ENCODE measurements at places on chromosomes 6 and 20. TPM values are rescaled to one million over a fixed set of nuclear protein-coding genes. Genes with fewer than 3 reads are reported as not detected.
A peak's percentile ranks its signal among the peaks of the same experiment; 100 is the strongest.

The KCNK16 gene
- not detected for total RNA-seq

The HEY2 gene
- not detected for total RNA-seq

DNA sequence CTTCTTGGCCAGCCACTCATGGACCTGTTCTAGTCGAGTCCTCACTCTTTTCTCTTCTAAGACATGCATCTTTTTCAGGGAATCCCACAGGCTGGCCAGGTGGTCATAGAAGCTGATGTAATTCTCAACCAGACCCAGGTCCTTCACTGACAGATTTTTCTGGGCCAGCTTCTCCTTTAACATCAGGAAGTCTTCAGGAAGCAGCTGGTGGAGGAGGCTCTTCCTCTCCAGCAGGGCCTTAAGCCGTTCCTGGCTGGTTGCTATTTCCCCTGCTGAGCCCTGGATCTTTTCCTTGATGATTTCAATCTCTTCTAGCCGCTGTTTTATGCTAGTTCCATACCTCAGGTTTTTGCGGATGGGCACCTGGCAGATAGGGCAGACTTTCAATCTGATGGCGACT lies 28.6 kb downstream of the DDX27 start:
- DNase-seq: no peak

DNA sequence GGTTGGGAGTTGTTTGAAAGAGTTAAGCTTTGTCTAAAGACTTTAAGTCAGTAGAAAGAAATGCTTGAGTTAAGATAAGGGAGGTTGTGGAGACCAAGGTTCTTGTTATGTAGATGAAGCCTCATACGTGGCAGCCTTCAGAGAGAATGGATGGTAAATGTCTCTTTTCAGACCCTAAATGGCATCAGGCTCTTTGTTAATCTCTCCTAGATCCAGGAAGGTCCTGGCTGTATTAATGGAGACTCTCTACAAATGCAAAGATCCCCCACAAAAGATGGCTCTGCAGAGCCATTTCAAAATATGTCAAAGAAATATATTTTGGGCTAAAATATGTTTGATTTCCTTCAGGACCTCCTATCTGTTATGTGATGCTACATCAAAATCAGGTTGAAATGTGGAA lies 161.6 kb downstream of the ADAT2 start:
- no peak for DNase-seq

The BACH2 gene
- 1.3 TPM for total RNA-seq

GRCh38 chr6:15033850-15034203 lies 212.0 kb upstream of the JARID2 start:
- DNase-seq: no peak

DNA sequence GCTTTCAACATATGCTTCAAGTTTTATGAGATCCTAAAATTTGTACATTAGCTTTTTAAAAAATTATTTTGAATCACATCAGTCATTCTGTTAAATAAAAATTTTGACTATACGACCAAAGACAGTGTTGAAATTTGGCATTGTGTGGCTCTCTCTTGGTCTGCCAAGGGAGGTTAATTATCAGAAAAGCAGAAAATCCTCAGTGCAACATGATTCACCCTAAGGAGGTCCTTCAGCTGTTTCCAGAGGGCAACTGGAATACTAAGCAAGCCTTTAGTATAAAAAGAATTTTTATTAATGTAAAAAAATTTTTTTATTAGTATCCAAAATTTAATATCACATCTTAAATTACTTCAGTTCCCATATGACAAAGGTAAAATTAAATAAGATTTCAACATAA lies 23.1 kb upstream of the TMEM244 start:
- DNase-seq: no peak

GRCh38 chr20:58069207-58069606 lies 159.2 kb downstream of the ANKRD60 start:
- DNase-seq: no peak

DNA sequence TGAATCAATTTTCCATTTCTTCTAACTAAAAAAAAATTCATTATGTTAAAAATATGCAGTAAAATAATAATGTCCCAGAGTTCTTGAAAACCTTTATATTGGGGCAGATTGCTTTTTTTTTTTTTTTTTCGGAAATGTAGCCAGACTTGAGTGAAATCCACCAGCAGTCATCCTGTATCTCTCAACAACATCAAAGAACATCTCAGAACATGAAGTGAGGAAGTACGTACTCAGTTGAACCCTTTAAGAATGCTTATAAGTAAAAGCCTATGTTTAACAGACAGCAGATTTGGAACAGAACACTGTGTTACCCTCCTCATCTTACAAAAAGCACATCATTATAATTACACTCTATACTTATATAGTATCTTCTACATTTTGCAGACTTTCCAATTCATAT lies 51.0 kb upstream of the SUPT3H start:
- no peak for DNase-seq

DNA sequence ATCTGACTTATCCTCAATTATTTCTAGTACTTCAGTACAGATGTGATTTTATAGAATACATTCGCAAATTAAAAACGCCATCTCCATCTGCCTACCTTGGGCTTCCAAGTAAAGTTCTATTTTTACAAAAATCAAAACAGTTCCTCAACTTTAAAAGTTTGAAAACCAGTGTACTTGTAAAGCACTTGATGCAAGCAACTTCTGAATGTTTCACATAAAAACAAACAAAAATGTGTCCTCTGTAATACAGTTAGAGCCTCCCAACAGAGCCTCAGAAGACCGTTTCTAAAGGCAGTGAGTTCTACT lies 384 bp upstream of the MANEA start:
- peak; percentile 6 for DNase-seq

The HLA-DPA1 gene
- not detected for total RNA-seq

- no peak for DNase-seq
These were observed 76.0 kb downstream of the SRC start for GRCh38 chr20:37421988-37422387.

GRCh38 chr20:38804682-38805501 lies 605 bp upstream of the PPP1R16B start:
- no peak for DNase-seq

- no peak for DNase-seq
These were observed 82.5 kb upstream of the BHLHE23 start for GRCh38 chr20:63089051-63089907.

DNA sequence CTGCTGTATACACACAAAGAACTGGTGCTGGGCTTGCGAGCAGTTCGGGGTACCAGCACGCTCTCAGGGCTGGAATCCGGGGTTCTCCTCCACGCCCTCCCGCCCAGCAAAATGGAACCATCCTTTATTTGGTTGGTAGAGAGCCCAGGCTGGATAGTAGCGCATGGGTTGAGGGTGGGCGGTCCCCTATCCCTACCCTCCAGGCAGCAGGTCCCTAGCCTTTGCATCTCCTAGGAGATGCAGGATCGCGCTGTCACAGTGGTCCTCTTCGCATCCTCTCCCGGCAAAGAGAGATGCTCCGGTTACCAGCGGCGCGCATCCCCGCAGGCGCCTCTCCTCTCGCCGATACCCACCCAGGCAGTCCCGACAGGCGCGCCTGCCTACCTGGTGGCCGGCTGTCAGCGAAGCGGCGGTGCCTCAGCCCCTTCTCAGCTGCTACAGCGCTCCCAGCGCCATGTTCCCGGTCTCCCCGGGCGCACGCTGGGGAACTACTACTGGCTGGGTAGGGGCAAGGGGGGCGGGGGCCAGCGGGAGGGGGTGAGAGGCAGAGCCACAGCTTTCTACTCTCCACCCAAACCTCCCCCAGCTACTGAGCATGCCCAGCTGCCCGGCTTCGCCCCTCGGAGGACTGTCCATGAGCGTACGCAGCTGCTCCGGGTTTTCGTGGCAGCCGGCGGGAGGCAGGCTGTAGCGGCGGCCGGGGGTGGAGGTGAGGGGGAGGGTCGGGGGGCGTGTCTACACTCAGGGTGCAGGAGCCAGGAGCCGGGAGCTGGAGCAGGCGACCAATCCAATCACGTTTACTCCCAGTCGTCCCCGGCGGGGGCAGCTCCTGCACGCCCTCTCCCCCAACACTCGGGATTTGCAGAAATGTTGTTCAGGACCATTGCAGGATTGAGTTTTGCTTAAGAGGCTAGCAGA lies at the start of gene PAK5:
PAK5 (minus strand) TSS at position 699 of the 918 bp plus-strand sequence. CDS start 194,748 bp downstream, outside the sequence.
- peak; percentile 15 for DNase-seq

The MAS1 gene
- not detected for total RNA-seq

GRCh38 chr6:166106076-166106686 lies 61.5 kb downstream of the TBXT start:
- DNase-seq: peak; percentile 71

DNA sequence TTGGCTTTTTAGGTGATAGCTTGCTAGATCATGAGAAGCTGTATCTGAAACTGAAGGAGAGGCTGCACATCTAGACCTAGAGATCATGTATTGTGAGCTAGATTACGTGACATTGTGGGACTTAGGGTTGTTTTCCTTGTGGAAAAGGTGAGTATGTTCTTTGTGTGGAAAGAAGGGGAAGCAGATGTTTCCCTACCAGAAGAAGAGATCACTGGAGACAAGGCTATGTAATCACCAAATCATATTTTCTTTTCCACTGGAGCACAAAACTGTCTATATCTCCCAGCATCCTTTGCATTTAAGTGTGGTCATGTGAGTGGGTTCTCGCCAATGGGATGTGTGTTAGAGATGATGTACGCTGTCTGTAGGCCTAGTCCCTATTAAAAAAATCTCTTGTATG lies 7.0 kb upstream of the EPB41L2 start:
- no peak for DNase-seq

DNA sequence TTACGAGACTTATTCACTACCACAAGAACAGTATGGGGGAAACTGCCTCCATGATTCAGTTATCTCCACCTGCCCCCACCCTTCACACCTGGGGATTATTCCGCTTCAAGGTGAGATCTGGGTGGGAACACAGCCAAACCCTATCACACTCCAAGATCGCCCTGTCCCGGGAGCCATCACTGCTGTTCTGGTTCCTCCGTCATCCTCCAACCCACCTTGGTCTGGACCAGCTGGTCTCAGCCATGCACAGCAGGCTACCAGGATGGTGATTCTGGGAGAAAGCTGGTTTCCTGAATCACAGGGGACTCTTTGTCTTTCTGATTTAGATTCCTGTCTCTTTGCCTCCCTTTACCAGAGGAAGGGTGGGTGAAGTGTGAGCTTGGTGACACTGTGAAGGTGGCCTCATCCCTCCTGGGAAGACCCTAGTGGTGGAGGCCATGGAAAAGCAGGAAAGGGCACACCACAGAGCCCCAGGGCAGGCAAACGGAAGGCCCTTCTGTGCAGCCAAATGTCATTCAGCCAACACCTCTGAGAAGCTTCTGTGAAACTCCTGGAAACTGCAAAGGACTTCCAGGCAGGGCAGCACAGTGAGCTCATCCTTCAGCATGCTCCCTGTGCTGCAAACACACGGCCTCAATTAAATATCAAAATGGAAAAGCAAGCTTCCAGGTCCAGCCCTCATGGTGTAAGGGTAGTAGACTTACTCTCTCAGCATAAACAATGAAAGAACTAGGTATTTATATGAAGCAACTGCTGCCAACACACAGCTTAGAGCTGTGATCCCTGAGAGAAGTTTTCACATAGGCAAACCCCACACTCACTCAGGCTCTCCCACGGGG lies 169.8 kb downstream of the ANKRD60 start:
- no peak for DNase-seq

- no peak for DNase-seq
These were observed 9.7 kb downstream of the RPS6KA2 start for GRCh38 chr6:166617359-166617758.
